ENCODE measurements at places on chromosomes 2 and 18. TPM values are rescaled to one million over a fixed set of nuclear protein-coding genes. Genes with fewer than 3 reads are reported as not detected.

GRCh38 chr2:204072443-204073324 is 136.1 kb downstream of the ICOS start:
- DNase-seq: peak; percentile 1

DNA sequence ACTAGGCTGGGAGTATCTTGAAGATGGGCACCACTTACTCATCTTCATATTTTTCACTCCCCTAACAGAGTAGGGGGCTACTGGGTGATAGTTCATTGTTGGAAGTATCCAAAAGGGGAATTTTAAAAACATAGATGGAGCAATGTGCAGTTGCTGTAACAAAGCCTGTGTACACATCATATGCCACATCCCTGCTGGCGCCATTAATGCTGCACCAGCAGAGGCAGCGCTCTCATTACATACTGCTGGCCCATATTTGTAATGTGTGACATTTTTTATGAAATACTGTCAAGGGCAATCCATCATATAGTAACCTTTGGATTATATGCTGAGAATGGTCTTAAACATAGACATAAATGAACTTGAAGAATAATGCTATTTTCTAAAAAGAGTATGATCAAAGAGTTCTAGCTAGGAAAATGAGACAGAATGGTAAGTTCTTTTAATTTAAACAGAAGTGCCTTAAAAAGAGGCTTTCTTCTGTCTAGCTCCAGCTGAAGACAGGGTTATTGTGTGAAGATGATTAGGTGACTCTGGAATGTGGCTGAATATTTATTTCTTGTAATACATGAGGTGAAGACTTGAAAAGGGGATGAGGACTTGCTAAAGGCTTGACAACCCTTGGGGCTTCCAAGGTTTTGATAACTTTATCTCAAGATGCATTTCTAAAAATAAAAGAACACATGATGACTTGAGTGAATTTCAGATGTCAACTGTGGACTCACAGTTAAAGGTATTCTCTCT is 2.4 kb upstream of the TMEM178A start:
- DNase-seq: peak; percentile 20

DNA sequence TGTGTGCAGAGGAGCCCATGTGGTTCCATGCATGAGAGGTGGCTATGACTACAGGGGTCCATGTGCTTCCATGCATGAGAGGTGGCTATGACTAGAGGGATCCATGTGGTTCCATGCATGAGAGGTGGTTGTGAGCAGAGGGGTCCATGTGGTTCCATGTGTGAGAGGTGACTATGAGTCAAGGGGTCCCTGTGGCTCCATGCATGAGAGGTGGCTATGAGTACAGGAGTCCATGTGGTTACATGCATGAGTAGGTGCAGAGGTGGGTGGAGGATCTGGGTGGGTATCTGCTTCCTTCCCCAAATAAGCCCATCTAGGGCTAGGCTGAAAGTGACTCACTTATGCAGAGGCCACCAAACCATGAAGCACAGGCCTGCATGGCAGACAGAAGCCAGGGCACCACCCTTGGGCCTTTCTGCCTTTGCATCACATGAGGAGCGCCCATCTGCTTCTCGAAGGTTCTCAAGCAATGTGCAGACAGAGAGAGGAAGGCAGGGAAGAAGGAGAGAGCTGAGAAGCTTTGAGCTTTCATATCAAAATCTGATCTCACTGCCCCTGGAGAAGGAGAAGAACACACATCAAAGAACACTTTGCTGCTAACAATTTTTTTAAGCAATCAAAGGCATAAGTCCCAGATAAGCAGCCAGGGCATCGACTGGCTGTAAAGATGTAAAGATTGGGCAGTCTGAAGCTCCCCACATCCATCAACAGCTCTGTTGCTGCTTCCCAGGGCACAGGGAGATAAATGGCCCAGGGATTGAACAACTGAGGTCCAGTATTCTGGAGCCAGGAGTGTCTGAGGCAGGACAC is 137.6 kb downstream of the TNS1 start:
- DNase-seq: no peak

- peak; percentile 11 for DNase-seq
These were observed 256.0 kb downstream of the DCDC2C start for GRCh38 chr2:3959372-3959771.

Gene ADCYAP1
- 0.16 TPM for total RNA-seq

Gene TLX2
- total RNA-seq: not detected

- DNase-seq: no peak
These were observed 16.5 kb downstream of the SEPTIN10 start for GRCh38 chr2:109597283-109597682.

GRCh38 chr18:57982372-57983021 is 61.5 kb upstream of the NEDD4L start:
- no peak for DNase-seq

GRCh38 chr2:109537565-109538222 is 76.1 kb downstream of the SEPTIN10 start:
- DNase-seq: peak; percentile 71

- no peak for DNase-seq
These were observed 123.2 kb upstream of the LRP1B start for GRCh38 chr2:142254031-142254430.

GRCh38 chr18:13500869-13501542 is 225.4 kb downstream of the FAM210A start:
- DNase-seq: peak; percentile 63

Gene PCARE
- total RNA-seq: under 0.01 TPM

DNA sequence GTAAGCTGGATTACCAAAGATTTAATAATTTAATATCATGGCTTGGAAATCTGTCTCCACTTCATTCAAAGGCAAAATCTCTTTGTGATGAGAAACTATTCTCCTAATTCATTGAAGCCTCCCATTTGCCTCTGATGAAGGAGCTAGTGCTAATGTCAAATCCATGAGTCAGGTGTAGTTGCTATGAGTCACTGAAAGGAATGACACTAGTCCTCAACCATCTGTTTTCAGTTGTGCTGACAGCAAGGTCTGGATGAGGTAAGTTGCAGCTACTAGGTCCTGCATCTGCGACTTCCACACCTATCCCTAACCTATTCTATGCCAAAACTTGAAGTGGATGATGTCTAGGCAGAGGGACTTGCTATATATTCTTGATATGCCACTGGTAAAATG is 324.0 kb upstream of the UBE2E3 start:
- DNase-seq: peak; percentile 28

- no peak for DNase-seq
These were observed 85.3 kb downstream of the SOCS6 start for GRCh38 chr18:70374154-70374553.

Gene BOLL
- total RNA-seq: not detected

Gene CNDP2
- total RNA-seq: 75.6 TPM

DNA sequence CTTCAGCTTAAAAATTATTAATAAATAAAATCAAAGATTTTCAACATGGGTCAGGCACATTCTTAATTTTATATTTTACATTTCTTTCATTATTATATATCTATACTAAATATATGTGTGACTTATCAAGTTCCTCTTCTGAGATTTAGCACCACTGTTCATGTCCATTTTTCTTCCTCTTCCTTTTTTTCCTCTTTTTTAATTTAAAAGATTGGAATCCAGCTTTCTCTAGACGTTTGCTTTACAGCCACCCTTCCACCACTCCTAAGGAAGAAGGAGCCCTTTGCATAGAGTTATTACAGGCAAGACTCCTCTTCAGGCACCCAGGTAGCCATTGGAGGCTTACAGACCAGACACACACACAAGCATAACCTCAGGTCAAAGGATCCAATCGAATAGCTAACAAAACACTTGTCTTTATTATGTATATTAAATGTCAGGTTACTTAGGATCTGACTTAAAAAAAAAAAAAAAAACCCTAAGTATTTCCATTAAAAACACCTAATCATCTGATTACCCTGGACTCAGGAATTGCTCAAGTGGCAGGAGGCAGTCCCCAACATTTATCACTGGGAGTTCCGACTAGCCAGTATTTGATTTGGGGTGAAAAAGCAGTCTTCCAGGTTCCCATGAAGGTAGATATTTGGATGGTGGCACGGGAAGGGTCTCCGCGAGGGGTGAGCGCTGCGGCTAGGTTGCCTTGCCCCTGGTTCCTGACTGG is 2.4 kb upstream of the ZEB2 start:
- no peak for DNase-seq

GRCh38 chr2:102140377-102140776 is 2.2 kb upstream of the IL1R1 start:
- no peak for DNase-seq

Gene GCKR
- total RNA-seq: 4.5 TPM
